ENCODE measurements at places on chromosomes 1 and 21.
A peak's percentile ranks its signal among the peaks of the same experiment; 100 is the strongest.

- DNase-seq, result no peak
Measured at GRCh38 chr1:221778125-221778524, 36.2 kb upstream of the DUSP10 start.

DNA sequence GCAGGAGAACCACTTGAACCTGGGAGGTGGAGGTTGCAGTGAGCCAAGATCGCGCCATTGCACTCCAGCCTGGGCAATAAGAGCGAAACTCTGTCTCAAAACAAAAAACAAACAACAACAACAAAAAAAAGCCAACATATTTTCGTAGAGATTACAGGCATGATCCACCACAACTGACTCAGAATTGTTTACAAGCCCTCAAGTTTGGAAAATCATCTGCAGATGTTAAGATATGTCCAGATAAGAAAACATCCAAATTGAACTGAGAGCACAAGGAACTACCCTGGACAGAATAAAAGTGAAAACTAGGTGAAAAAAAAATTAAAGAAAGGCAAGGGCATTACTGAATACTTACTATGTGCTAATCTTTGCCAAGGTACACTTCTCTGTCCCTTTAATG is 89.8 kb upstream of the WLS start:
- no peak for DNase-seq

GRCh38 chr1:43227143-43227764 is 42.5 kb upstream of the TMEM125 start:
- peak; percentile 78 for DNase-seq

DNA sequence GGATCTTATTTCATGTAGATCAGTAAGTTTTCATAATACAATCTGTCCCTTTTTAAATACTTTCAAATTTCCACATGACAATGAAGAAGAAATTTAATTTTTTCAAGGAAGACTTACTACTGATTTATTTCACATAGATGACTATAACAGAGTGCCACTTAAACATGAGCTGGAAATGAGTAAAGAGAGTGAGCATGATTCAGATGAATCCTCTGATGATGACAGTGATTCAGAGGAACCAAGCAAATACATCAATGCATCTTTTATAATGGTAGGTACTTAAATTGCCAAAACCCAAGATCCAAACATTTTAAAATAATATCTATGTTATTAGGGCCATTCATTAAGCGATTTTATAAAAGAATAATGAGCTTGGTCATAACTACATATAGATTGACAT is 110.4 kb downstream of the PTPRC start:
- no peak for DNase-seq

- no peak for DNase-seq
Measured at GRCh38 chr1:94962409-94963265, 35.7 kb upstream of the CNN3 start.

DNA sequence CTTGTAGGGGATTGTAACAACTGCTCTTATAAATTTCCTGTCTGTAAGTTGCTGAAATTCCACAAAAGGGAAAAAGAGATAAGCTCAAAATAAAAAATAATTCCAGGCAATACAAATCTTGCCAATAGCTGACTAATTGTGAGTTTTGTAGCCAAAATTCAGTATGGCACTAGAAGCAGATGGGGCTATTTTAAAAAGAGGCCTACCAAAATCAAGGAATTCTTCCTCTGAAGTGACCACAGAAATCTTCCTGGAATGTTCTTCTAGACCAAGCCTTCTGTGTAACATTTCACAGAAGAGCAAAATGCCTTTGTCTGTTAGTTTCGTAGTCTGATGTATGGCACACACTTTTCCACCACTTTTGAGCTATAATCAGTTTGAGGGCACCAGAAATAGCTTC is 127.6 kb downstream of the CYYR1 start:
- DNase-seq, result no peak

GRCh38 chr1:221418346-221418745 is 323.5 kb downstream of the DUSP10 start:
- no peak for DNase-seq

DNA sequence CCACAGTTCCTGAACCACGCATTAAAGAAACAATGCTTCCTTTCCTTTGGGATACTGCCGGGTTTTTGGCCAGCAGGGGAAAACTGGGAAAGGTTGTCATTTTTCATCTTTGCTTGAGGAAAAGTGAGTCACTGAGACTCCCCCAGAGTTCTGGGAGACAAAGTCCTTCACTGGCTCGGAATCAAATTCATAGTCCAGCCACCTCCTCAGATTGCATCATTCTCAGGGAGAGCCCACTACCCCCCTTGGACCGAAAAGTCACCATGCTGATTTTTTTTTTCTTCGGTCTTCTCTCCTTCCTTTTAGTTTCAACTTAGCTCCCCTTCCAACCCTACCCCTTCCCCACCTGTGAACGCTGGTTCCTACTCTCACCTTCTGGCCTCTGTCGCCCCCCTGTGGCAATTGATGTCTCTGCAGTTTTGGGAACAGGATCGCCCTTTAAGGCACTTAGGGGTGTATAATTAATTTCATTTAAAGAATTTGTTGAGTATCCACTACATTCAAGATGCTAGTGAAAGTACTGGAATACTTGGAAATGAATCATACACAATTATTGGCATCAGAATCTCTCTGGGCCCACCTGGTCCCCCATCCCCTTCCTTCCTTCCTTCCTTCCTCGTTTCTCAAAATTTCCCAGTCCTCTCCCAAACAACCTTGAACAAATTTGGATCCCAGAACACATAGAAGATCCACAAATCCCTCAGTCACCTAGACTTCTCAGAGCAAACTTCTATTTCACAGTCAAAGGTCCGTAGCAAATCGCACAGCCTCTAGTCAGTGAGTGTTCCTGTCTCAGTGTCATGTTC is 6.9 kb downstream of the ACKR1 start:
- DNase-seq, result peak; percentile 36

- no peak for DNase-seq
Measured at GRCh38 chr21:41439248-41439647, 13.2 kb downstream of the MX1 start.

GRCh38 chr1:4016351-4017130 is 116.5 kb upstream of the C1orf174 start:
- no peak for DNase-seq

GRCh38 chr1:84743896-84744295 is 53.6 kb upstream of the SSX2IP start:
- DNase-seq, result no peak

DNA sequence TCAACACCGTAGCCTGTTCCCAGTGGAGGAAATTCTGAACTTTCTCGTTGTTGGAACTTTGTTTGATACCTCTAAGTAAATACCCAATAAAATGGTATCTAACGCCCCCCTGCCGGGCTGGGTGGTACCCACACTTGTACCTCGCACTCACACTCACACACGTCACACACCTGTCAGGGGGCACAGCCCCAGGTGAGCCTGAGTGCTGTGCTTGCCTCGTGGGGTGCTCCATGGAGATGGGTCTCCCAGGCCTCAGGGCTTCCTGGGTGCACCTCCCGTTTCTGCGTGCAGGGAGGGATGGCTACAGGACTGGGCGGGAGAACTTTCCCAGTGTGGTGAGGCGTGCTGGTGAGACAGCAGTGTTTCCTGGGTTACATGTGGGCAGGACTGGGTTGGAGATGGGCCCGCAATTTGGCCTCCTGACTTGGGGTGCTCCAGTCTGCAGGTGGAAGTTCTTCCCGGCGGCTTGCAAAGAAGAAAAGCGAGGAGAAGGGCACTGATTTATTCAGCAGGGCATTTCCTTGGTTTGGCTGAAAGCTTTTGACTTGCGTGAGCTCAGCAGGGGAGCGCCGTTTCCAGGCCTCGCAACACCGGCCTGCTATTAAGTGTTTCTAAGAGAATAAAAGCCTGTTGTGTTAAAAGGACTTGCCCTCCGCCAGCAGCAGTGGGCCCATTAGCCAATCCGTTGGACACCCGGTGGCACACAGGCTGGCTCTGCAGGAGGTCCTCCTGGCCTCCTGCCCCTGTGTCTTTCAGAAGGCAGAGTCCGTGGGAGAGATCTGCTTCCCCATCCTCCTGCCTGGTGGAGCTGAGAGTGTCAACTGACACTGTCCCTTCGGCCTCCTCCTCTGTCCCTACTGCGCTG is 79.7 kb downstream of the KIF26B start:
- DNase-seq, result no peak

GRCh38 chr1:215599418-215600074 is 32.4 kb downstream of the KCTD3 start:
- DNase-seq, result no peak

DNA sequence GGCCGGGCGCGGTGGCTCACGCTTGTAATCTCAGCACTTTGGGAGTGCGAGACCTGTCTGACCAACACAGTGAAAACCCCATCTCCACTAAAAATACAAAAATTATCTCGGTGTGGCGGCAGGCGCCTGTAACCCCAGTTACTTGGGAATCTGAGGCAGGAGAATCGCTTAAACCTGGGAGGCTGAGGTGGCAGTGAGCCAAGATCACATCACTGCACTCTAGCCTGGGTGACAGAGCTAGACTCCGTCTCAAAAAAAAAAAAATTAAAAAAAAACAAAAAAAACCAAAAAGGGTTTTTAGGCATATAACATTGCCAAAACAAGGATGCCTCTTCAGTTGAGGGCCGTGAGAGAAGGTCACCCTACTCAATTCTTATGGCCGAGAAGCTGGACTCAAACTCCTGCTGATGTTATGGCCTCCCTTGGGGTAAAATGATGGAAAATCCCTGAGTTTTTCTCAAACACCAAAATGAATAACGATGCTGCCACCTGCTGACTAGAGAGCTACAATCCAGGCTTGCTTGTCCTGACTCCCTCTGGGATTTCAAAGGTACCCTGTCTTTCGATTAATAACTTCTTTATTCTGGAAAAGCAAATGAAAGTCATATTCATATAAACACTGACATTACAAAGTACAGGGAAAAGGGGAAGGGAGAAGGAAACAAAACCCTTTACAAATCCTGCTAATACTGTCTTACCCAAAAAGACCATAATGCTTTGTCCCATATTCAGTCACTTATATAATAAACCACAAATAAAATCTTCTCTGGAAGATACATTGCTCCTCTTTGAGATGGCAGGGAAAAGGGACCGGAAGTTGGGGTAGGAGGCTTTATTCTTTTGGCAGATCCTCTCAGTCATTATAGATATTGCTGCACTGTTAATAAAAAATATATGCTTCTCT is 10.7 kb downstream of the RAB42 start:
- DNase-seq, result no peak

GRCh38 chr1:32702599-32703478 is at the start of gene SYNC:
SYNC (minus strand) TSS chr1:32702770; CDS start chr1:32702660, 110 bp downstream.
- DNase-seq, result no peak

DNA sequence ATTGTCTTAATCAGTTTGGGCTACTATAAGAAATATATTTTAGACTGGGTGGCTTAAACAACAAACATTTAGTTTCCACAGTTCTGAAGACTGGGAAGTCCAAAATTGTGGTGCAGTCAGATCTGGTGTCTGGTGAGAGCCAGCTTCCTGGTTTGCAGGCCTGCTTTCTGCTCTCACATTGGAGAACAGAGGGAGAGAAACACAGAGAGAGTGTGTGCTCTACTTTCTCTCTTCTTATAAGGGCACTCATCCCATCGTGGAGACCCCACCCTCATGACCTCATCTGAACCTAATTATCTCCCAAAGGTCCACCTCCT is 4.1 kb downstream of the LEPR start:
- DNase-seq, result no peak

- DNase-seq, result no peak
Measured at GRCh38 chr21:36093512-36093911, 23.7 kb downstream of the CBR1 start.

DNA sequence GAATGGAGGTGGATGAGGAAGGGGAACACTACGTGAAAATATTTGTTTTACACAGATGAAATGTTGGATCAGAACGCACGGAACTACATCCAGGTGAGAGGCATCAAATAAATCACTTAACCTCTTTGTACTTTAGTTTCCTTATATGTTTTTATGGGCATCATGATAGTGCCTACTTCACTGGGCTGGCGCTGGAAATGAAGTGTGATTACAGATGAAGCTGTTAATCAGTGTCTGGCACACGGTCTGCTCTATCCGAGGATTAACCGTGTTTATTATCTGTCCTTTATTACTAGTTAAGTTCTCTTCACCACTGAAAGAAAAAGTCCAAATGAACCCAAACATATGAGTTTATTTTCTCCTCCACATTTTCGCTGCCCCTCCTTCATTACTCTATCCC is 96.0 kb upstream of the TRABD2B start:
- no peak for DNase-seq

DNA sequence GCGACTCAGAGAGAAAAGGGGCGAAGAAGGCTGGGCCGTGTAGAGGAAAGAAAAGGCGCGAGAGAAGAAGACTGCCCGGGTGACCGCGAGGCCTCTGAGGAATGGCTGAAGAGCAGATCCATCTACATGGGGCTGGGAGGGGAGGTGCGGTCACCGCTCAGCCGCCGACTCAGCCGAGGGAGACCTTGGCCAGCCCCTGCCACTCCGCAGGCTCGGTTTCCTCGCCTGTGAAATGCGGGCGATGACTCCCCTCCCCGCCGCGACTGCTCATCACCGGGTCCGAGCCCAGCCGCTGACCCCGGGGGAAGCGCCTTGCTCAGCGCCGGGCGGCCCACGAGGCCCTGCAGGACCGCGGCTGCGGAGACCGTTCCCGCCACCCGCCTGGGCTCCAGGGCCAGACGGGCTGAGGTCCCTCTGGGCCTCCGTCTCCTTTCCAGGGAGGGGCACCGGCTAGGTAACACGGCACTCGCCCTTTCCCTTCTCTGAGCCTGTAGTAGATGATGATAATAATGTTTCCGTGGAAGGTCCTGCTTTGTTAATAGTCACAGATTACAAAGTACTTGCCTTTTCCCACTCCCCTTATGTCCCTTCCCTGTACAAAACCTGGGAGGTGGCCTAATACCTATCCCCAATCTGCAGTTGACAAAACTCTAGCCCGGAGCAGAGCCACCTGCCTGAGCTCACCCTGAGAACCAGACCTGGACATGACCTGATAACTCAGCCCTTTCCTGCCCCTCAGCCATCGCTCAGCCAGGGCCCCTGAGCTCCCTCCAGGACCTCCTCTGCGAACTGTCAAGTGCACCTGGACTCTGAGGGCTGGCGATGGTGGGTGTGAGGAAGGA is 1.6 kb upstream of the BSND start:
- no peak for DNase-seq

GRCh38 chr1:234437423-234438171 is 41.4 kb downstream of the TARBP1 start:
- DNase-seq, result no peak

DNA sequence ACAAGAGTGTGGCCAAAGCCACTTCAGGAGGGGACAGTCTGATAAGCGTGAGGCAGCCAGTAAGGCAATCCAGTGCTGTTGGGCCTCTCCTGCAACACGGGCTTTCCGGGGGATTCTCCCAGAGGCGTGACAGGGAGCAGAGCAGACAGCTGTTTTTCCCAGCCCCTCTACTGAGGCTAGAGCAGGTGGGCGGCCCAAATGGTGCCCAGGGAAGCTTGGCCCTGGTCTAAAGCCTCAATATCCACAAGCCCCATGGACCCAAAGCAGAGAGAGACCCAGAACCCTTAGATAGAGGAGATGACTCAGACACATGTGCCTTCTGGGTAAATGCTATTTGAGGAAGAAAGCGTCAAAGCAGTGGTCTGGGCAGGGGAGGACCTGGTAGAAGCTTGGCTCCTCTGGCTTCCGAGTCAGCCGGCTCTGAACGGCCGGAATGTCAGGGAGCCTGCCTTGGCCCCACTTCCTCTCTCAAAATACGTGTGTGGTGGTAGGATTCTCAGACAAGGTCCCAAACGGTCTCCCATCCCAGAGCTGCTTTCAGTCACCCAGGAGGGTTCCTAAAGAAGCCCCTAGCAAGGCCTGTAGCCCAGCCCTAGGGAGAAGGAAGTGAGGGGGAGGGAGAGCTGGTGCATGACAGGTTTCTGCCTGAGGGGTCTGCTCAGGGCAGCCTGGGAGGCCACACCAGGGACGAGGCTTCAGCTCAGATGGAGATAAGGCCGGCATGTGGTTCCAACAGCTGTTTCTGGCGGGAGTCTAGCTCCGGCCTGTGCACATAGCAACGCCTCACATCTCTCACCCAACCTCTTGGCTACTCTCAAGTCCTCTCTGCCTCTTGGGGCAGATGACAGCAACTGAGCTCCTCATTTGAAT is 28.8 kb downstream of the PIK3C2B start:
- DNase-seq, result no peak

Measured in naive thymus-derived CD8-positive, alpha-beta T cell (primary cell).